ENCODE measurements at places on chromosomes 12 and 14.

- DNase-seq, result no peak
These were observed 16.3 kb downstream of the GXYLT1 start for GRCh38 chr12:42128327-42128726.

- no peak for DNase-seq
These were observed 13.8 kb upstream of the TMTC2 start for GRCh38 chr12:82672811-82673495.

- no peak for DNase-seq
These were observed 32.3 kb downstream of the MED13L start for GRCh38 chr12:116245189-116245588.

- DNase-seq, result no peak
These were observed 12.7 kb downstream of the CCND2 start for GRCh38 chr12:4286228-4286627.

DNA sequence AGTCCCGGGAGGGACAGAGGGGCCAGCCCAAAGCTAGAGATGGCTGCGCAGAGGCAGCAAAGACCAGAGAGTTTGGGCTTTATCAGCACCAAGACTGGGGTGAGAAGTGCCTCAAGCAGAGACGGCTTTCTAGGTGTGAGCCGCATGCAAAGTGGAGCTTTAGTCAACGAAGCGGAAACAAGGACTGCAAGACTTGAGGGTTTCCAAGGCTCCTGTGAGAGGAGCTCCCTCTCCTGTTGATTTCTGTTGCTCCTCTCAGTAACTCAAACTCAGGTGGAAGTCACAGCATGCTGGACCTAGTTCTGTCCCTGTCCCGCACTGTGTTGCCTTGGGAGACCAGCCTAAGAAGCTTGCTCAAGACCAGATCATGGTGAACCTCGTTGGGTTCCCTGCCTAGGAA is 327.8 kb downstream of the MED13L start:
- DNase-seq, result no peak

DNA sequence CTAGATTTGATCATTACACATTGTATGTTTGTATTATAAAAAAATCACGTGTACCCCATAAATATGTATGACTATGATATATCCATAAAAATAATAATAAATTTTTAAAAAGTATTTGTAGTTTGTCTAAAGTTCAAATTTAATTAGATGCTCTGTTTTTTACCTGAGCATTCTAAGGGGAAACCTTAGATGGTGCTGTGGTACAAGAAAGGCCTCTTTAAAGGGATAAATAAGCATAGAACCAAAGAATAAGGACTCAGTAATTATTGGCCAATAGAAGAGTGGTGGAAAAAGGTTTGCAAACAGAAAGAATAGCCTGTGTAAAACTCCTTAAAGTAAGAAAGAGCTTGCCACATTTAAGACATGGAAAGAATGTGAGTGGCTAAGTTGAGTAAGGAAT is 580.1 kb upstream of the SEL1L start:
- DNase-seq, result no peak

Measured in HTR-8/SVneo (cell line).